Mucosa of gallbladder (tissue), 1 donor: ENCODE measurements at places on chromosomes 7 and 10.

- no peak for DNase-seq
Observed at GRCh38 chr10:45417746-45418145, 43.7 kb downstream of the ALOX5 start.

- DNase-seq = no peak
Observed at GRCh38 chr7:1794888-1795542, 124.9 kb downstream of the ELFN1 start.

GRCh38 chr7:94133460-94133859, 129.3 kb upstream of the BET1 start:
- no peak for DNase-seq

GRCh38 chr10:50211670-50212069, 39.6 kb downstream of the ASAH2 start:
- no peak for DNase-seq

- no peak for DNase-seq
Observed at GRCh38 chr7:90192876-90193750, 18.4 kb upstream of the STEAP2 start.
